ENCODE measurements at places on chromosomes 11 and 22.
A peak's percentile ranks its signal among the peaks of the same experiment; 100 is the strongest.

DNA sequence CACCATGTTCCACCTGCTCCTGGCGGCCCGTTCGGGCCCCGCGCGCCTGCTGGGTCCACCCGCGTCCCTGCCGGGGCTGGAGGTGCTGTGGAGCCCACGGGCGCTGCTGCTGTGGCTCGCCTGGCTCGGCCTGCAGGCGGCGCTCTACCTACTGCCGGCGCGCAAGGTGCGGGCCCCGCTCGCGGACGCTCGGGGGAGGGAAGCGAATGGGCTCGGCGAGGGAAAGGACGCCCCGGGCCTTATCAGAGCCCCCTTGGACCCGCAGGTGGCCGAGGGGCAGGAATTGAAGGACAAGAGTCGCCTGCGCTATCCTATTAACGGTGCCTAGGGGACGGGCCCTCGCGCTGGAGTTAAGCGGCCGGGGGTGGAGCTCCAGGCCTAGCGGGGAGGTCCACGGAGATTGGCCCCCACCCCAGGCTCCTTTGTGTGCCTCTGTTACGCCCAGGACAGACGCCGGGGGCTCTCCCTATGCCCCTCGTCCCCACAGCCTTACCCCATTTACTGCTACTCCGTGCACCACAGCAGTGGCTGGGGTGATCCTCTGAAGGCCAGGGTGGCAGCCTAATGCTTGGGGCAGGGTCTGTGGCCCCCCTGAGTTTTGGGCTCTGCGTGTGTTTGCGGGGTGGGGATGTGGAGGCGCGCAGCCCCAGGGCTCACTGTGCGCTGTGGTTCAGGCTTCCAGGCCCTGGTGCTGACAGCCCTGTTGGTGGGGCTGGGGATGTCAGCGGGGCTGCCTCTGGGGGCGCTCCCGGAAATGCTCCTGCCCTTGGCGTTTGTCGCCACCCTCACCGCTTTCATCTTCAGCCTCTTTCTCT is 1.1 kb downstream of the TM7SF2 start:
- no peak for DNase-seq

DNA sequence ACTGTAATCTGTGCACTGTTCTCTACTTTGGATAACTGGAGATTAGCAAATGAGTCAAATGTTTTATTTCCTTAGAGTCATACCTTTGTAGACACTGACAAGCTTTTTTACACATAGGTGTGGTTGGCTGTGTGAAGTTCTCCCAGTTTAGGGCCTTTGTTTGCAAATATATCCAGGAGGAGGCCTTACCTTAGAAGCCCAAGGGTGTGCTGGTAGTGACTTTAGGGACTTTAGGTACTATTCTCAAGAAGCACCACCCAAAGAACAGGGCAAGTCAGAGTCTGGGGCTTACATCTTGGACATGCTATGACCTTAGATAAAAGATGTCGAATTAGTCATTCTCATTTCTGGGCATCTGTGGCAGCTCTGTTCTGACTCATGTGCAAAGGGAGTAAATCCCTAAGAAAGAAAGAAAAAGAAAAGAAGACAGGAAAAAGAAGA is 4.8 kb upstream of the FAR1 start:
- no peak for DNase-seq

GRCh38 chr11:8190431-8190830 is 21.6 kb upstream of the RIC3 start:
- DNase-seq, result no peak

DNA sequence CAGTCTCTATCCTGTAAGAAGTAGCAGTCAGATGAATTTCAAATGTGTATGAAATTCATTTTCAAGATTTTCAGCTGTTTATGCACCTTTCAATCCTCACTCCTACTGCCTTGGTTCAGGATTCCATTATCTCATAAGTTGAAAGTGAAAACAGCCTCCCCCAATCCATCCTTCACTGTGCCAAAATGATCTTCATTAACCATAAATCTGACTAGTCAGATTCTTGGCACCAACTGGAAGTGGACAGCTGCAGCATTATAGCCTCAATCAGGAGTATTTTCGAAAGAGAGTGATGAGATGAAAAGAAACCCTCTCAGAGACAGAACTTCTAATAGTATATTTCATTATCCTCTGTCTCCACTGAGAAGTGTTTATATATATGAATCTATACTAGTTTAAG is 365.3 kb upstream of the PDGFD start:
- DNase-seq, result no peak

GRCh38 chr11:67053896-67054329 is 2.7 kb upstream of the RHOD start:
- DNase-seq, result peak; percentile 60

GRCh38 chr22:32331918-32332725 is 25.5 kb upstream of the RFPL3 start:
- DNase-seq, result no peak

- DNase-seq, result peak; percentile 54
These were observed 1.7 kb downstream of the MALAT1 start for GRCh38 chr11:65500387-65501185.

- DNase-seq, result no peak
These were observed 64.1 kb downstream of the PPP6R3 start for GRCh38 chr11:68524681-68525080.

DNA sequence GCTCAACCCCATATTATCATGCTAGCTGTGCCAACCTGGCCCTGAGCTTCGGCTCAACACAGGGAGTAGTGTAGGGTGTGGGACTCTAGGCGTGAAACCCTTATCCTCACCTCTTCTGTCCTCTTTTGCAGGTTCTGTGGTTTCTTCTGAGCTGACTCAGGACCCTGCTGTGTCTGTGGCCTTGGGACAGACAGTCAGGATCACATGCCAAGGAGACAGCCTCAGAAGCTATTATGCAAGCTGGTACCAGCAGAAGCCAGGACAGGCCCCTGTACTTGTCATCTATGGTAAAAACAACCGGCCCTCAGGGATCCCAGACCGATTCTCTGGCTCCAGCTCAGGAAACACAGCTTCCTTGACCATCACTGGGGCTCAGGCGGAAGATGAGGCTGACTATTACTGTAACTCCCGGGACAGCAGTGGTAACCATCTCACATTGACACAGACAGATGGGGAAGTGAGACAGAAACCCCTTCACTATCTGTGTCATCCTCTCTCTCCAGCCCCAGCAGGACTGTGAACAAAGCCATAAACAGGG is 76.4 kb downstream of the GGTLC2 start:
- no peak for DNase-seq

GRCh38 chr22:39264349-39265038 is 19.7 kb upstream of the PDGFB start:
- no peak for DNase-seq

DNA sequence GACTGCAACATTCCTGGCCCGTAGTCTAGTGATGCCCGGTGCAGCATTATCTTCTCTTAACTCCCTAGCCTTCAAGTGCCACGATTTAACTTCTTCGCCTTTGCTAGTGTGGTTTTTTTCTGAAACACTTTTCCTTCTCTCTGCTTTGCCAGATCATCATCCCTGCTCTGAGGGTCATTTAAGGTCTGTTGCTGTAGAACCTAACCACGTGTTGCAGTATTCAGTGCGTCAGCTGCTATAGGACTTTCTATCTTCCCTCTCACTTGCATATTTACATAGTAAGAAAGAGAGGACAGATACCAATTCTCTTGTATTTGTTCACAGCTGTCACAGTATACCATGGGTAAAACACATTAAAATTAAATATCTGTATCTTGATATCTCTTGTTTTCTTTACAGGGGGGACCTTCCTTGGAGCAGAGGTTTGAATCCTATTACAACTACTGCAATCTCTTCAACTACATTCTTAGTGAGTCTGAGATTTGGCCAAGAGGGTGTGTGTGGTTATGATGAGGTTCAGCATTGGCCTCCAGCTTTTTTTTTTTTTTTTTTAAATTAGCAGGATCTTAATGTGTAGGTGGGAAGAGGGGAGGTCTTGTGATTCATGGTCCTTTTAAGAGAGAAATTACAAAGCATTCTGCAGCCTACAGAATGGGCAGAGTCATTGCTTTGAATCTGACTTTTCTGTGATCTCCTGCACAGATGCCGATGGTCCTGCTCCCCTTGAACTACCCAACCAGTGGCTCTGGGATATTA is 13.5 kb downstream of the EIF3L start:
- DNase-seq, result no peak

DNA sequence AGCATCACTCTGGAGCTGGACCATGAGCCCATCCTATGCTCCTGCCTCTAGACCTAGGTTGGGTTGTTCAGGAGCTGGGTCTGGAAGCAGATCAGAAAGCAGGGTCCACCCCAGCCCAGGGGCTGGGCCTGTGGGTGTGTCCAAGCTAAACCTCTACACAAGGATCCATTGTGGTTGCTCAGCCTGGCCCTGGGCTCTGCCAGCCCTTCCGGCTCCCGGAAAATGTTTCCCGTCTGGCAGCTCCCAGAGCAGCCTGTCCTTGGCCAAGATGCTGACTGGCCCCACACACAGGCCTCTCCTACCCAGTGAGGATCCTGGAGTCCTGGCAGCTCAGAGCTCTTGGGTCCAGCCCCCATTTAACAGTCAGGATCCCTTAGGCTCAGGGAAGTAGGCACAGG is 35.3 kb upstream of the FCHSD2 start:
- DNase-seq, result no peak

- DNase-seq, result no peak
These were observed 408.9 kb upstream of the CCDC90B start for GRCh38 chr11:83695046-83695445.

DNA sequence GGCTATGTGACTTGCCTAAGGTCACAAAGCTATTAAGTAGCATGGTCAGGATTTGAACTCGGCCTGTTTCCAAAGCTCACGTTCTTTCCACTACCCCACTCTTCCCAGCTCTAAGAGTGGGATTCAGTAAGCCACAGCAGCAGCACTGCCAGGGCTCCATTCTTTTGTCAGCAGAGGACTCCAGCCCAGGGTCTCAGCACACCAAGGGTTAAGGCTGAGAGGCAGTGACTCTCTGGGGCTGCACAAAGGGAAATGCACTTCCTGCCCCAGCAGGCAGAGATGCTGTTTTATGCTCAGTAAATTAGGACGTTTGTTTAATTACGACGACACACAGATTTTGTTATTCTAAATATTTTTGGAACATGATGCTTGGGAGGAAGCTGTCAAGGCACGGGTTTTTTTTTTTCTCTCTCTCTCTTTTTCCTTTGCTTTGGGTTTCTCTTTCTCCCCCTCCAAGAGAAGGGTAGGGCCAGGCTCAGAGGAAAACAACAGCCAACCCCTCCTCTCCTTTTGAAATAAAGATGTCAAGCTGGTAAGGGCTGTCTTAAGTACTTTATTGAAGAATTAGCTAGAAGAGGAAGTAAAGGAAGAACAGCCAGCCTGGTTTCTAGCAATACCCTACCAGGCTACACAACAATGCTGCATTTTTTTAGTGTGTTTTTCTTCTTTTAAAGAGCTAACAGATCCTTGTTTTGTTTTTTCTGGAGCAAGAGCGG is 2.8 kb downstream of the MYH9 start:
- peak; percentile 55 for DNase-seq

DNA sequence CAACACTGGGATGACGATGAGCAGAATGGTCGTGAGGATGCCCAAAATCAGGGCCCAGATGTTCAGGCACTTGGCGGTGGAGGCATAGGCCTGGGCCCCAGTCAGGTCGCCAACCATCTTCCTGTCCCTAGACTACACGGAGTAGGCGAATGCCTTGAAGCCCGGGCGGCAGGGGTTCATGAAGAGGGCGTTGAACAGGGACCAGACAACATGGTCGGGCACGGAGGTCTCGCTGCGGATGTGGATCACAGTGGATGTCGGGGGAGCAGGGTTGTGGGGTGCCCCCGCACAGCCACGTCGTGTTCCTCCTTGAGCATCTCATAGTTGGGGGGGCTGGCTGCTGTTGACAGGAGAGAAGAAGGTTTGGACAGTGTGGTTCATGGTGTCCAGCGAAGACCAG is 9.5 kb downstream of the MYEOV start:
- DNase-seq, result no peak

- DNase-seq, result no peak
These were observed 13.7 kb downstream of the PDHX start for GRCh38 chr11:34929794-34930763.

DNA sequence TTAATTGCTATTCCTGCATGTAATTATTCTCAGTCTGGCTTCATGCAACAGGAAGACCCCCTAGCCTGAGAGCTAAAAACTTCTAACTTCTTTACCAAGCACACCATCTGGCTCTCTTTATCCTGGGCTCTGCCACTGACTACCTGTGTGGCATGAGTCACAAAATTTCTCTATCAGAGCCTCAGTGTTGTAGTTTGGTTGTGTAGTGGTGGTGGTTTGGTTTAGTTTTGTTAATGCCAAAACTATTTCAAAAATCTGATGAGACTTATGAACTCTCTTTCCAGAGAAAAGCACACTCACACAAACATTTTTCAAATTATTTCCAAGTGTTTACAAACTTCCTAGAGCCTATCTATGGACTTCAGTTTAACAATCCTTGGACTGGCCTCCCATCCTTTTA is 7.5 kb upstream of the IL17RA start:
- DNase-seq, result peak; percentile 17

- DNase-seq, result no peak
These were observed 4.6 kb downstream of the SNAP29 start for GRCh38 chr22:20863366-20863765.

- no peak for DNase-seq
These were observed 15.2 kb upstream of the SERPIND1 start for GRCh38 chr22:20758688-20759087.

GRCh38 chr11:2489083-2489482 is 44.3 kb downstream of the KCNQ1 start:
- no peak for DNase-seq

DNA sequence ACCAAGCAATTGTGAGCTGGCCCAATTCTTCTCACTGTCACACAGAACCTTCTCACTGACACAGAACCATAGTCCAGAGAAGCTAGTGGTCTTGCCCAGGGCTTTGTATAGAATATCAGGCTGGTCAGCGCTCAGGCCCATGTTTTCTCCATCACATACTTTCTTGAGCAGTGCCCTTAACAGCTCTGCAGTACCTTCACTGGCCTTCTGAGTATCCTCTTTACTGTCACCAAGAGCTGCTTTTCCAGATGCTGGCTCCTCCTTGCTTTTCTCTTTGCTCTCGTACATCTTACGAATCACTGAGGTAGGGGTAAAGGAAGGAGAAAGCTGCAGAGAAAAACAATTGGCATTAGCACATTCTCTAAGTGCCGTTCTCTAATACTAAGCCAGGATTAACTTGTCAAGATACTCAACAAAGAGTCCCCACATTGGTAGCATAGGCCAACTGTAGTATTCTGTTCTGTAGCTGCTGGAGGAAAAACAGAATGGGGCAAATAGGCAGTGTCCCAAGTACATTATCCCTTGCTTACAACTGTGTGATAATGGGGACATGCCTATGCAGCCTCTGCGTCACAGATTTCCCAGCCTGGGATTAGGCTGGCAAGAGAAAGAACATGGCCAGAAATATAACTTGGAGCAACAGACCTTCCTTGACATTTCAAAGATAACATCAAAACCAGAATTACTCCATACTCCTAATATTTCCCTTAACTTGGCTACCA is 43.5 kb downstream of the DRG1 start:
- DNase-seq, result no peak

GRCh38 chr11:65575568-65576231 is at the start of gene EHBP1L1:
EHBP1L1 (plus strand) TSS chr11:65576053; CDS start chr11:65576303, 250 bp downstream.
- DNase-seq, result peak; percentile 66

- DNase-seq, result no peak
These were observed 54.7 kb upstream of the SLC6A5 start for GRCh38 chr11:20544603-20545237.

Measured in Caki2 (cell line).